ENCODE measurements at places on chromosomes 3 and 15.

DNA sequence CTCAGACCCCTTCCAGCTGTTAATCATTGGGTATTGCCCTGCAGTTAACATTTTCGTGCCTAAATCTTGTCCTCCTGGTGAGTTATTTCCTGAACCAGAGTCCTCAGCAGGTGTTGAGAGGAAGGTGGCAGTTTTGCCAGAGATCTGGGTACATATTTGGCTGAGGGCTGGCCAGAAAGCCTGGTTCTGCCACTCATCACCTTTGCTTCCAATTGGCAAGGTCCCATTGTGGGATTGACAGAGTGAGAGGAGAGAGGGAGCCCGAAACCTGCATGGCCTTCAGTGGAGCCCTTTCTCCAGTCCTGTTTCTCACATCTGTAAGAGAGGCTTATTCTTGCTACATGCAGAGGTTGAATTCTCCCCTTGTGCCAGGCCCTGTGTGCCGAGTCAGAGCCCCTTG lies 8.9 kb upstream of the TKT start:
- DNase-seq = no peak
- peaks cover under 1% of the 10 kb centered on the region for H3K4me1 ChIP-seq
- H3K4me3 ChIP-seq = no peak overlapping the region
- H3K27me3 ChIP-seq = peaks cover 1% of the 10 kb centered on the region
- H3K36me3 ChIP-seq = no peaks in the 10 kb centered on the region

GRCh38 chr3:196251918-196252317 lies 35.6 kb downstream of the SLC51A start:
- no peaks in the 10 kb centered on the region for H3K4me1 ChIP-seq
- no peaks in the 10 kb centered on the region for H3K27me3 ChIP-seq
- H3K36me3 ChIP-seq = peaks cover 14% of the 10 kb centered on the region

DNA sequence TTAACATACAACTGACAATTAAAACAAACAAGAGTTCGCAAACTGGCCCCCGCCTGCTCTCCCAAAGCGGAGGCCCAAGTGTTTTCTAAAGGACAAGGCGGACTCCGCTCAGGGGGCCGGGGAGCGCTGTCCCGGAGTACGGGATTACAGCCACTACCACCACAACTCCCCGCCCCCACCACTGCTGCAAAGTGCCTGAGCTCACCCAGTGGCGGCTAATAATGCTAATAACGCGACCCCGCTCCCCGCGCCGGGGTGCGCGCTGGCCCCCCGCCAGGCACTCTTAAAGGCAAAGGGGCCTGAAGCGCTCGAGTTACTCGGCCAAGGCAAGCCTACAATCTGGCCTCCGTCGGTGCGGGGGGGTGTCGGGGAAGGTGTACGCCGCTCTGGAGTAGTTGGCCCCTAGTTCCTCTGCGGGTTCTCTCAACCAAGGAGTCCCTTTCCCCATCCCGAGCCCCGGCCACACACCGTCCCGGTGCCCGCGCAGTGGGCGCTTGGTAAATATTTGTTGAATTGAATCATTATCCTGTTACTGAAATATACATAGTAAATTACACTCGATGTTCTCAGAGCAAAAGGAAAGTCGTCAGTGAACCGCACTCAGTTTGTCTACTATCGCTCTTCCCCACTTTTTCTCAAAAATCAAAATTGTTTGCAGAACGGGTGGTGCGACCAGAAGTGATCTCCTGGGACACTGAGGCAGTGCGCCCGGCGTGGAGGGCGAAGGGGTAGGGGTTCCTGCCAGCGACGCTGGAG lies 827 bp downstream of the WNT5A start:
- peaks cover 30% of the 10 kb centered on the region for H3K4me1 ChIP-seq
- no peaks in the 10 kb centered on the region for H3K36me3 ChIP-seq
- DNase-seq = no peak
- H3K27me3 ChIP-seq = peaks cover 89% of the 10 kb centered on the region

DNA sequence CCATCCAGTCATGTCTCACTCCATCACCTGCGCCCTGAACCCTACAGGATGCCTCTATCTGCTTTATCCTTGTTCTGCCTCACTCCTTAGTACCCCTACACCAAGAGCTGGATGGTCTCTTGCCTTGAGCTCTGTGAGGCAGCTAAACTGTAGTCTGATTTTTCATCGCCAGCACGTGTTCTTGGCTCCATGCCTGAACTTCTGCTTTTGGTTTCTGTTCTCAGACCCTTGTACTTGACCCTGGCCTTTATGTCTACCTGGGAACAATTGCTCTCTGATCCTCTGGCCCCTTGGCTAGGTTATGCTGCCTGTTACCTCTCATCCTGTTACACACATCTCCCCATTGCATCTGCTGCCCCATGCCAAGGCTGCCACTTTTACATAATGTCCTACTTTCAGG lies 318.0 kb upstream of the LMCD1 start:
- H3K27ac ChIP-seq = no peak overlapping the region
- H3K4me3 ChIP-seq = no peak overlapping the region
- H3K4me1 ChIP-seq = peaks cover 6% of the 10 kb centered on the region

DNA sequence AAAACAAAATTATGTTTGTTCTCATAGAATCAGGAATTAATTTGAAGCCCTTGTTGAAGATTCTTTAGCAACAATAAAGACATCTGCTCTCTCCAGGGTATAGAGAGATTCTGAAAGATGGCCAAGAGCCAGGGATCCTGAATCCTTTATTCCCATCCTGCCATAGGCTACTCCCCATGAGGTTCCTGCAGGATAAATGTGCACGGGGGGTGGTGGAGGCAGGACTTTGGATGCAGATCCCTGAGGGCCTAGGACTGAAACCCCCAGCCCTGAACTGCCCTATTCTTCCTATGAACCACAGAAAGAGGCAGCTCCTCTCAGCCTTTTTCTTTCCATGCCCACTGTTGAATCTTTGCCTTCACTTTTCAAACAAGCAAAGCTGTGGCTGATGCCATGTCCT lies 17.1 kb downstream of the TMEM108 start:
- no peak overlapping the region for H3K4me3 ChIP-seq
- no peaks in the 10 kb centered on the region for H3K36me3 ChIP-seq
- H3K4me1 ChIP-seq = peaks cover 3% of the 10 kb centered on the region
- no peaks in the 10 kb centered on the region for H3K27me3 ChIP-seq
- no peak for DNase-seq

GRCh38 chr3:195754906-195755305 lies 34.1 kb downstream of the MUC20 start:
- H3K27ac ChIP-seq = no peak overlapping the region
- H3K36me3 ChIP-seq = no peaks in the 10 kb centered on the region
- H3K4me1 ChIP-seq = peaks cover 13% of the 10 kb centered on the region
- H3K4me3 ChIP-seq = no peak overlapping the region
- DNase-seq = no peak

- no peaks in the 10 kb centered on the region for H3K4me1 ChIP-seq
- no peak overlapping the region for H3K4me3 ChIP-seq
- no peaks in the 10 kb centered on the region for H3K36me3 ChIP-seq
- no peaks in the 10 kb centered on the region for H3K27me3 ChIP-seq
- no peak overlapping the region for H3K27ac ChIP-seq
Observed at GRCh38 chr3:84175449-84175848, 783.3 kb upstream of the CADM2 start.

DNA sequence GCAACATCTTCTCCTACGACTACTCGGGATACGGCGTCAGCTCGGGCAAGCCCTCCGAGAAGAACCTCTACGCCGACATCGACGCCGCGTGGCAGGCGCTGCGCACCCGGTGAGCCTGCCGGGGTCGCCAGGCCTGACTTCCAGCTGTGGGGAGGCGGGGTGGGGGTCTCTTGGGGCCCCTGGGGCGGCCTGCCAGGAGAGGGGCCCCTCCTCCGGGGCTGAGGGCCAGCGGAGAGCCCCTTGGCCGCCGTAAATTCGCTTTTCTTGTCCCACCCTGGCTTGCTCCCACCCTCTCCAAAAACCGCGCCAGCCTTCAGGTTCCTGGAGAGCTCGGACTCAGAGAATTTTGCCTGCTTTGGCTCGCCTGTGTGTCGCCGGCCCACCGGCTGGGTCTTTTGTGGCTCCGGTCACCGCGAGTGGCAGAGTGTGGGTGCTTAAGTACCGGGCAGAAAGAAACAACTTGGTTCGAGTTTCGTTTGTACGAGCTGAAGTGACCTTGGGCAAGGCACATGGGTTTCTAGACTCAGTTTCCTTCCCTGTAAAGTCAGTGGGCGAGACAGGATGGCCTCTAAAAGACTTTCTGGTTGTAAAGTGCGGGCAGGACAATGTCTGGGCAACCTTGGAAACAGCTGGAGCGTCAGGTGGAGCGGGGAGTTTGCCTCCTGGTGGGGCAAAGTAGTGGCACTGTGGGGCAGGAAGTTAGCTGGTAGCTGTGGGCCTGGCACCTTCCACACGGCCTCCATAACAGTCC lies 976 bp downstream of the ABHD17C start:
- H3K27me3 ChIP-seq = no peaks in the 10 kb centered on the region
- H3K4me1 ChIP-seq = peaks cover 19% of the 10 kb centered on the region
- H3K27ac ChIP-seq = peak overlapping the region; percentile 95
- DNase-seq = no peak
- H3K36me3 ChIP-seq = peaks cover 4% of the 10 kb centered on the region
- peak overlapping the region; percentile 91 for H3K4me3 ChIP-seq

DNA sequence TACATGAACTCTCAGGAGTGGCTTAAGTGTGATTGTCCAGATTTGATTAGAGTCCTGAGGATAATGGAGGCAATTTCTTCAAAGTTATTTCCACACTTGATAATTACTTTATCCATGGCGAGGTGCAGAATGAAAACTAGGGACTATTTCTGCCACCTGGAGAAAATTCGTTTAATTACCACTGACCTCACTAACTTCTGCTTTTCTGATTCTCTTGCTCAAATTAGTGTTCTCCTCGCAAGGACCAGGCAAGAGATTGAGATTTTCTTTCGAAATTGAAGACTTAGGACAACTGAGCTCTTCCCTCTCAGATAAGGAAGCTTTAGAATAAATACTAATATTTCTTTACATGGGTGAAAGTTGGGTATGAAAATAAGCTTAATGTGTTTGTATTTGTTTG lies 135.2 kb downstream of the RYR3 start:
- H3K4me1 ChIP-seq = peaks cover 9% of the 10 kb centered on the region
- no peak overlapping the region for H3K27ac ChIP-seq
- H3K36me3 ChIP-seq = no peaks in the 10 kb centered on the region
- no peaks in the 10 kb centered on the region for H3K27me3 ChIP-seq
- no peak for DNase-seq
- H3K4me3 ChIP-seq = no peak overlapping the region

DNA sequence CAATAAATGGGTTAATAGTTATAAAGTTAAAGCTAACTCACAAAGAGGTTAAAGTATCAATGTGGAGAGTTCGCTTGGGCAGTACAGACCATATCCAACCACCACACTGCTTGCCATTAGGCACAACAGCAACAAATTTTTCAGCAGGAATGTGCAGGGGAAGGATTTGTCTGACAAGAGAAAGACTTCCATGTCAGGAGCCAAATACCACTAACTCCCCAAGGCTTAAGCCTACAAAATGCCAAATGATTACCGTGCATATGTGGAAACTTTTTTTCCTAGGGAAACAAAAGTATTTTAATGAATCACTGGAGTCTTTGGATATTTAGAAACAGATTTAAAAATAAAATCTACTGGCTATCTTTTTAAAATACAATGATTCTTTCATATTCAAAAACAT lies 8.1 kb downstream of the VGLL3 start:
- H3K4me1 ChIP-seq = no peaks in the 10 kb centered on the region
- H3K36me3 ChIP-seq = no peaks in the 10 kb centered on the region
- DNase-seq = no peak
- no peak overlapping the region for H3K4me3 ChIP-seq
- peaks cover 24% of the 10 kb centered on the region for H3K27me3 ChIP-seq
- no peak overlapping the region for H3K27ac ChIP-seq

- H3K27ac ChIP-seq = no peak overlapping the region
- no peaks in the 10 kb centered on the region for H3K36me3 ChIP-seq
- peaks cover 2% of the 10 kb centered on the region for H3K4me1 ChIP-seq
- H3K4me3 ChIP-seq = no peak overlapping the region
- H3K27me3 ChIP-seq = no peaks in the 10 kb centered on the region
- DNase-seq = no peak
Observed at GRCh38 chr3:162973428-162973917, 1476.9 kb downstream of the OTOL1 start.

- no peak overlapping the region for H3K27ac ChIP-seq
- H3K4me3 ChIP-seq = no peak overlapping the region
- DNase-seq = no peak
Observed at GRCh38 chr3:192675958-192676649, 51.2 kb downstream of the FGF12 start.

GRCh38 chr15:77550301-77551251 lies 82.1 kb downstream of the LINGO1 start:
- H3K36me3 ChIP-seq = no peaks in the 10 kb centered on the region
- H3K27me3 ChIP-seq = peaks cover 19% of the 10 kb centered on the region
- DNase-seq = no peak
- H3K4me3 ChIP-seq = no peak overlapping the region
- H3K4me1 ChIP-seq = peaks cover 9% of the 10 kb centered on the region

DNA sequence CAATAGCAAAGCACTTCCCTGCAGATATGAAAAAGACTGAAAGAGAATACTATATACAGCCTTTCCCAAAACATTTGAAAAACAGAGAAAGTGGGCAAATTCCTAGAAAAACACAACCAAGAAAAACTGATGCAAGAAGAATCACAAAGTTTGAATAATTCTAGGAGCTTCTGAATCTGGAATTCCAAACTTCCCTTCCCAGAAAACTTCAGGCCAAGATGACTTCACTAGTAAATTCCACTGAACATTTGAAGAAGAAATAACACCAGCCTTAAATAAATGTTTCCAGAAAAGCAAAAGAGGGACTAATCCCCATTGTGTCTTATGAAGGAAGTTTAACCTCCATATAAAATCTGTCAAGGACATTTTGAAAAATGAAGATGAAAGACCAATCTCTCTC lies 15.8 kb upstream of the NSMCE3 start:
- no peak for DNase-seq
- no peak overlapping the region for H3K27ac ChIP-seq
- no peaks in the 10 kb centered on the region for H3K4me1 ChIP-seq
- peaks cover 7% of the 10 kb centered on the region for H3K27me3 ChIP-seq

DNA sequence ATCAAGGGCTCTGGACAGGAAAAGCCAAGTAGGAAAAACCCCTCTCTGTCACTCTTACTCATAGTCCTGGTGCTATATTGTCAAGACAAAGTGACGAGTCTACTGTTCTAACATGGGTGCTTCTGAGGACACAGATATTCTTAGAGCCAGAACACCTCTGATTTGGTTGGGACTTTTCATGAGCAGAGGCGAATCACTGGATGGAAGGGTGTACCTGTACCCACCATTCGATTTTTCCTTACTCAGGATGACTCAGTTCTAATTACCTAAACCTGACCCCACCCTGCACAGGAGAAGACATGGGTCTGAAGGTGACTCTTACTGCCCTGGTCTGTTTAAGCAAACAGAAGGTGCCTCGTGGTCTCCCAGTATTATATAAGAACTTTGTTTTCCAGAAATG lies 58.5 kb downstream of the ABCC5 start:
- no peak for DNase-seq
- H3K27me3 ChIP-seq = no peaks in the 10 kb centered on the region
- H3K4me1 ChIP-seq = no peaks in the 10 kb centered on the region
- peak overlapping the region; percentile 85 for H3K27ac ChIP-seq
- H3K4me3 ChIP-seq = no peak overlapping the region
- peaks cover 31% of the 10 kb centered on the region for H3K36me3 ChIP-seq

GRCh38 chr15:68924866-68925560 lies 5.3 kb upstream of the SPESP1 start:
- peaks cover 12% of the 10 kb centered on the region for H3K27me3 ChIP-seq
- H3K4me1 ChIP-seq = no peaks in the 10 kb centered on the region
- H3K27ac ChIP-seq = no peak overlapping the region
- H3K36me3 ChIP-seq = no peaks in the 10 kb centered on the region
- peak; percentile 64 for DNase-seq

All from progenitor cell of endocrine pancreas (in vitro differentiated cells).